ENCODE measurements at places on chromosomes 11 and 22.
A peak's percentile ranks its signal among the peaks of the same experiment; 100 is the strongest.

- DNase-seq: no peak
Observed at GRCh38 chr22:48188231-48188721, 1425.8 kb downstream of the TBC1D22A start.

DNA sequence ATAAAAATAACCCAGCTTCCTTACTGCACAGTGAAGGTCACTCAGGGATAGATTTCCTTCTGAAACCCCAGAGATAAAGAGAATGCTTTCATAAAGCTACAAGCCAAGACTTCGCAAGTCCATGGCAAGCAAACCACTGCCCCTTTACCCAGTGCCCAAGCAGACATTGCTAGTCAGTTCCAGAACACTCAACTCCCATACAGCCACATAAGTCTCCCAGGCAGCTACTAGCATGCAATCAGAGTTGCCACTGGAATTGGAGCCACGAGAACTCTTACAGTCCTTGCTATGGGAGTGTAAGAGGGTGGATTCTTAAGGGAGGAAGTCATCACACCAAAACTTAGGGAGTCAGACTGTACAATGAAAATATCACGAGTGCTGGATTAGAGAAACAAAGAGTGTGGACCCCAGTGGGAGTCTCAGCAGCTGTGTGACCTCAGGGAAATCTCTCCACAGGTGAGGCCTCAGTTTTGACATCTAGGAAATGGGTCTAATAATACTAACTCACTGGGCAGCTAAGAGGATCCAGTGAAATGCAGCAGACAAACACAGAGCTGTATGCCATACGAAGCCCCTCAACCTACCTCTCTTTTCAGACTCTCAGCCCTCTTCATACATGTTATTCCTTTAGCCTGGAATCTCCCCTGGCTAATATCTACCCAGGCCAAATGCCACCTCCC, 526.6 kb downstream of the MN1 start:
- DNase-seq: no peak

- DNase-seq: peak; percentile 8
Observed at GRCh38 chr11:69880041-69880825, 61.0 kb upstream of the FGF3 start.

- no peak for DNase-seq
Observed at GRCh38 chr22:42026705-42027104, 28.1 kb downstream of the WBP2NL start.

DNA sequence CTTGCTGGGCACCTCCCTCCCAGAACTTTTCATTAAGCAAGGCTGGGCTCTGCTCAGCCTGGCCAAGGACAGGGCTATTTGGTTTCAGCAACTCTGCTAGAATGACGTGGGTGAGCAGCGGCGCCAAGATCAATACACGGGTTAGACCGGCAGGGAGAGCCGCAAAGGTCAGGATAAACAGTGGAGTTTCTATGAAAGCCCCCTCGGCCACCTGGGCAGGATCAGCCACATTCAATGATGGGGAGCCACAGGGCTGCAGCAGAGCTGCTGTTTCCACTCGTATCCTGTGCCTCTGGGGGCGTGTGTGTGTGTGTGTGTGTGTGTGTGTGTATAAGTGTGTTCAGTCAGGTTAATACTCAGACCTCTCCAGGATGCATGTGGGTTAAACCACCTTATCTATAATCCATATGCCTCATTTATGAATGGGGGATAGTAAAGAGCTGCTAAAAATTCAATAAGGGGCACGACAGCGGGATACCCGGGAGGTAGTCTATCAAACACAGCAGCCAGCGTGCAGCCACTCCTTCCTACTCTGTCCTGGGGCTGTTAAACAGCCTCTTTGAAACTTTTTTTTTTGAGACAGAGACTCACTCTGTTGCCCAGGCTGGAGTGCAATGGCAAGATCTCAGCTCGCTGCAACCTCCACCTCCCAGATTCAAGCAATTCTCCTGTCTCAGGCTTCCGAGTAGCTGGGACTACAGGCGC, 34.8 kb downstream of the MYH9 start:
- peak; percentile 52 for DNase-seq

Measured in activated CD8-positive, alpha-beta memory T cell treated with anti-CD3 and anti-CD28 coated beads, Interleukin-2, amount 50 U/mL, for 4 hours (primary cell).